Activated CD4-positive, alpha-beta T cell treated with anti-CD3 and anti-CD28 coated beads, Interleukin-2, amount 50 U/mL, for 4 hours (primary cell): ENCODE measurements at places on chromosomes 16 and 17.

DNA sequence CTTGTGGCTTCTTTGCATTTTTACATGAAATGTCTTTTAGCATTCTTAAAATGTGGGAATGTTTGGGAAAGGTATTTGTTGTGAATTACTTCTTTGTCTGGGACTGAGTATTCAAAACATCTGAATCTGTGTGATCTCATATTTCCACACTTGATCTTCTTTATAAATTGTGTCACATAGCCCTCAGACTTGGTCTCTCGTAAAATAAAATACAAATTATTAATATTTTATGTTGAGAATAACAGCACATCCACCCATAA lies 81.9 kb downstream of the TUBD1 start:
- DNase-seq, result no peak

DNA sequence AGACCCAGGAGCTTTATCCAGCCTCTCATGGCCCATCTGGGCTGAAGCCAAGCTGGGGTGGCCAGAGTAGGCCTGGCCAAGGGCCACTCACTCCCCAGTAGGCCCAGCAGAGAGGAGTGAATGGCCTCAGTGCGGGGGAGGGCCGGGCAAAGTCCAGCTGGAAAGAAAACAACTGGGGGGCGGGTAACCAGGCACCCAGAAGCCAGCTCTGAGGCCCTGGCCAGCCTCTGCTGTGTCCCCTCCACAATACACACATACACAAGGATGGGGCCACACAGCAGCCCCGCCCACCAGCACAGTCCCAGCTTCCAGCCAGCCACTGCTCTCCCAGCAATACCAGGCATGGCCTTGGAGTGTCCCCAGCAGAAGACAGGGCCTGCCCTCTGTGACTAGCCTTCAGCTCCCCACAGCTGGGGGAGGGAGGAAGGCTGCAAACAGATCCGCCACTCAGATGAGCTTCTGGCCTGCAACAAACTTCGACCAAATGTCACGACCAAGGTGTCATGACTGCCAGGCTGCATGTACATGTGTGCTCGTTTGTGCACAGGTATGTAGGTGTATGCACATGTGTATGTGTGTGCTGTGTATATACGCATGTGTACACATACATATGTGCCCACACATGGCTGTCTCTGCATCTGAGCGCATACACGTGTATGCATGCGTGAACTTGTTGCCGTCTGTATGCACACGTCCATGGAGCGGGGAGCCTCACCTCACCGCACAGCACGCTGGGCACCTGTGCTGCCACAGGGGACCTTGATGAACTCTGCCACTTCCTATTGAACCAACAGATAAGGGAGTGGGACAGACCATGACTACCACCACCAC lies 5.0 kb downstream of the CARHSP1 start:
- DNase-seq, result no peak

DNA sequence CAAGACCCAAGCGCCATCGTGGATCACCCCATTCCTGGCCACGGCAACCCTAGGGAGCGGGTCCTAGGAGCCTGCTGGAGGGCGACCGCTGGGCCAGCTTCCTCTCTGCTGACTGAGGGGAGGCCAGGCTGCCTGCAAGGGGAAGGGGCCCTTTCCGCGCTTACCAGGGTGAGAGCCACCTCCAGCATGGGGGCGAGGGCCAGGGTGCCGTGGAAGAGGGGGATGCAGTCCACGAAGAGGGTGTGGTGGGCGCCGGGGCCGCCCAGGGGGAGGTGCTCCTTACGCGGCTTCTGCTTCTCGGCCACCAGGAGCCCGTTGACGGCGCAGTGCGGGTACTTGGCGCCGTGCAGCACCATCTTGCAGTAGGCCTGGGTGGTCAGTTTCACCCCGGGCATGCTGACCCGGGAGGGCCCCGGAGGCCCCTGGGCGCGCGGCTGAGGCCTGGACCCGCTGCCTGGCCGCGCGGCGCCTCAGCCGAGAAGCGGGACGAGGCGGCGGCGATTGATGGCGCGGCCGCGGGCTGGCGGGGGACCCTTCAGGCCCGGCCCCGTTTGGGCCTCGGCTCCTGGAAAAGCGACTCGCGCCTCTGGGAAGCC lies 345 bp downstream of the EMC8 start:
- DNase-seq, result no peak

DNA sequence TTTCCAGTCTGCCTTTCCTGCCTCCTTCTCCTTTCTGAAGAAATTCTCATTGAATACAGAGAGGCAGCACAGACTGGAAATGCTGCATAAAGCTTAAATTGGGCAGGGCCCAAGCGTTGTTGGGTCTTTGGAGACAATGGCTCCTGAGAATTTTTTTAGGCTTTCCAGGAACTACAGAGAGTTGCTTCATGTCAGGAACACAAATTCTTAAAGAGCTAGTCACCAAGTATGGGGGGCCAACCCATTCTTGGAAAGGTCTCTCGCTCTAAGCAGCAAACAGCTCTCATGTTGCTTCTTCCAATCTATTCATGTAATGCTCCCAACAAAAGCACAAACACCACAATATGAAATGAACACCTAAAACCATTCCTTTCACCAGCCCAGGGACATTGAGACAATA lies 6.9 kb downstream of the HNF1B start:
- no peak for DNase-seq

DNA sequence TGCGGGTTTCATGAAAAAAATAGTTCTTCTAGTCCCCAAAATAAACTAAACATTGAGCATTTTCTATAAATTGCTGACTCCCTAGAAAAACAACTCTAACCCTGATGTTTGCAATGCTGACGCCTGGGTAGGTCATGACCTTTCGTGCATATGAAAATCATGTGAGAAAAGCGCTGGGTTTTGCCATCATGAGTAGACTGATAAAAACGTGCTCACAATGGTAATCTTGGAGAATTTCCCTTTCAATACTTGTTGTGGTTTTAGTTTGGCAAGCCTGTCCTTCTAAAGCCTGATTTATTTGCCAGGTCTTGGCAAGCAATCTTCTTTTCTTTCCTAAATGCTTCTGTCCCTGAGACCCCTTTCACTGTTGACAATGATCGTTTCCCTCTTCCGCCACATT lies 4.0 kb upstream of the CLEC10A start:
- DNase-seq, result no peak

DNA sequence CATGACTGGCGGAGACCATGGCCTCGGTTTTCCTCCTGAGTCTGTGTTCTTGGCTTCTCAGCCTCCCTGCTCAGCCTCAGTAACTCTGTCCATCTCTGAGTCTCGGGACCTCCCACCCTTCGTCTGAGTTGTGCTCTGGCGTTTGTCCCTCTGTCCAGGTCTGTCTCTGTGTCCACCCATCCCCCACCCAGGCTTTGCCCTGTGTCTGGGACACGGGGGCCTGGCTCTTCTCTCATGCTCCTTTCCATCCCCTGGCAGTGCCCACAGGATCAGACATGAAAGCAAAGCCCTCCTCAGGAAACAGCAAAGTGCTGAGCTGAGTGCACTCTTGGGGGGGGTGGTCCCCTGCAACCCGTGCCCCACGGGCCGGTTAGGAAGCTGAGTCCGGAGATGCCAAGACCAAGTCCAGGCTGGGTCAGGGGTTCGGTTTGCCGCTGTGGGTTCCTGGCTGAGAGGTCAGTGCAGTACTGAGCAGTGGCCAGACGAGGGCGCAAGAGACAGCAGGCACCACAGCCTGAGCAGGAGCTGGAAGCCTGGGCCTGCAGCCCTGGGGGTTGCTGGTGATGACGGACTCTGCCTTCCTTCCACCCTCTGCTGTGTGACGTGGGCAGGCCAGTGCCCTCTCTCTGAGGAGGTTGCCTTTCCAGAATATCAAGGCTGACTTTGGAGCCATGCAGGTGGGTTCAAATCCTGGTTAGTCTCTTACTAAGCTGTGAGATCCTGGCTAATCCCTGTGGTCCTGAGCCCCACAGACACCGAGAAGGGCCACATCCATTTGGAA lies 2.5 kb downstream of the P2RX1 start:
- DNase-seq, result peak; percentile 70
